ENCODE measurements at places on chromosomes 12 and 14. TPM values are rescaled to one million over a fixed set of nuclear protein-coding genes. Genes with fewer than 3 reads are reported as not detected.

The USP44 gene
- 6.2 TPM for total RNA-seq

The PPM1H gene
- total RNA-seq: 3.0 TPM

The SERPINA6 gene
- total RNA-seq: not detected

GRCh38 chr12:82027612-82028011 is 268.5 kb upstream of the PPFIA2 start:
- no peak for DNase-seq

- no peak for DNase-seq
Observed at GRCh38 chr12:24695657-24696329, 253.1 kb downstream of the BCAT1 start.

Measured in esophagus muscularis mucosa (tissue), 4 donors.